T-helper 1 cell (primary cell): ENCODE measurements at places on chromosomes 5 and 9.

DNA sequence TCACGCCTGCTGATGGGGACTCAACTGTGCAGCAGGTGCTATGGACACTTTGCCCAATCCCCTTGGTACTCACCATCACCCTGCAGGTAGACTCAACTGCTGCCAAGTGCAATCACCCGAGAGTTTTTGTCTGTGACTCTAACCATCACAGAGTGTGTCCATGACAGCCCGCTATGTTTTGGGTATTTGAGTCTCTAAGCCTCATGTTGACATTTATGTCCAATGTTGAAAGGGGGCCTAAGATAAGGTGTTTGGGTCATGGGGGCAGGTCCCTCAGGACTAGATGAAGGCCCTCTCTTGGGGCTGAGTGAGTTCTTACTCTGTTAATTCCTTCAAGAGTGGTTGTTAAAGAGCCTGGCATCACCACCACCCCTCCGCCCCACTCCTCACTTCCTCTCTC is 44.1 kb upstream of the GABRP start:
- DNase-seq = no peak

DNA sequence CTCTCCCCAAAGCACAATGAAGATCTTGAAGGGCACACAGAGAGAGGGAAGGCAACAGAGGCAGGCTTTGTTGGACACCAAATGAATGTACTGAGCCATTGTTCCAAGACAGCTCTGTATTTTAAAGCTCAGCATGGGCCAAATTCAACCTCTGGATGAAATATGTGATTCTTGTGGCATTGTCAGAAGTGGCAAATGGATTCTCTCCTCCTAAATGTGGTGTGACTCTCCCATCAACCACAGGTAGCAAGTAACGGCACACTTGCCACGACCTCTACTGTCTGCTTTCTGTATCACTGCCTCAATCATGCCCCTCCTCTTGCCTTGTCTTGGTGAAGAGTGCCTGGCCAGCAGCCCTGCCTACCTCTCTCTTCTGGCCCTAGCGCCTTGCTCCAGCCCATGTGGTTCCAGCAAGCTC is 6.1 kb upstream of the MOB3B start:
- no peak for DNase-seq

GRCh38 chr5:43274435-43275114 is 38.6 kb downstream of the HMGCS1 start:
- no peak for DNase-seq

- no peak for DNase-seq
Observed at GRCh38 chr5:10699987-10700386, 61.0 kb downstream of the DAP start.

- peak; percentile 24 for DNase-seq
Observed at GRCh38 chr9:95048225-95049087, 269.1 kb downstream of the FANCC start.

DNA sequence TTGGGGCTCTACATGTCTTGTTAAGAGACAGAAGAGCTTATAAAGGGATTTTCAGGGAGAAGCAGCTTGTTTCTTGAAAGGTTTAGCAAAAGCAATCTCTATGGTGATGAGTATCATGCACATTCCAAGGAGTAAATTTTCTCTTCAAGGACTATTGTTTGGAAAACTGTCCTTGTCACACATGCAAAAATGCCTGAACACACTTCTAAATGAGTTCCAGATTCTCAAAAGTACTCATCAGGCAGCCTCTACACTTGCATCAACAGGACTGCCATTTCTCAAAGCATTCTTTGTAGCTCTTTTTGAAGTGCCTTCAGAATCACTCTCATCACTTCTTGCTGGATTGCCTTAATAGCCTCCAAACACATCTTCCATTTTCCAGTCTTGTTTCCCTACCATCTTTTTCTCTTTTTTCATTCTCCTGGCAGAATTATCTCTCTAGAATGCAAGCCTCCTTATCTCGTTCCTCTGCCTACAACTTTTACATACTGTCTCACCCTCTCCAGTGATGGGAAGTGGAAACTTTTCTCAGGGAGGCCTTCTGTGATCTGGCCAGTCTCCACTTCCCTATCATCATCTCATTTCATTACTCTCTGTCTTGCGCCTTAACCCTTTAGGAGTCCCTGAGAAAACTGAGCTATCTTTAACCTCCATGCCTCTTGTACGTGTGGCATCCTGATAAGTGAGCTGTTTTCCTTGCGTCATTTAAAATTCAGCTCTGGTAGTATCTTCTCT is 631.5 kb upstream of the TLE4 start:
- no peak for DNase-seq

DNA sequence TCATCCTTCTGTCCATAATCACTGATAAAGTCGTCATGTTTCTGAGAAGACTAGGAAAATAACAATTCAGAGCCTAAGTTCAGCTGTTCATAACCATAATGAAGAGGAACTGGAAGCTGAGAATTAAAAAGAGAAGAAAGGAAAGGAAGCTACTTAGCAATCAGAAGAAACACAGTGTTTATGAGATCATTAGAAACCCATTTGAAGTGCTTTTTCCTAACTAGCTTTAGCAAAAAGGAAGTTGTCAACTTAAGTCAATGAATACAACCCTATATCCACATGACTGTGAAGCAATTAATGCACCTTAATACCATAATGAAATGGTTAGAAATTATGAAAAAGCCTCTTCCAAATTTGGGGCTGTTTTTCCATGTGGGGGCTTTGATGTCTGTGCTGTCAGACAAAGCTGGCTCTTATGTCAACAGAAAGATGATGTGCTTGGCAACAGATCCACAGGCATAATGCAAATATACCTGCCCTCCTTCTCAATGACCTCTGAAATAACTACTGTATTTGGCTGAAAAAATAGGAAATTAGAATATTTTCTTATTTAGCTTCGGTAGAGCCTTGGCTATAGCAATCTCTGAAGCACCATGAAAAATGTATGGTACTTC is 463.5 kb downstream of the RASEF start:
- no peak for DNase-seq

- no peak for DNase-seq
Observed at GRCh38 chr5:32709750-32710549, 1.2 kb upstream of the NPR3 start.

- DNase-seq = no peak
Observed at GRCh38 chr9:131417264-131418142, 23.6 kb downstream of the PRRC2B start.

DNA sequence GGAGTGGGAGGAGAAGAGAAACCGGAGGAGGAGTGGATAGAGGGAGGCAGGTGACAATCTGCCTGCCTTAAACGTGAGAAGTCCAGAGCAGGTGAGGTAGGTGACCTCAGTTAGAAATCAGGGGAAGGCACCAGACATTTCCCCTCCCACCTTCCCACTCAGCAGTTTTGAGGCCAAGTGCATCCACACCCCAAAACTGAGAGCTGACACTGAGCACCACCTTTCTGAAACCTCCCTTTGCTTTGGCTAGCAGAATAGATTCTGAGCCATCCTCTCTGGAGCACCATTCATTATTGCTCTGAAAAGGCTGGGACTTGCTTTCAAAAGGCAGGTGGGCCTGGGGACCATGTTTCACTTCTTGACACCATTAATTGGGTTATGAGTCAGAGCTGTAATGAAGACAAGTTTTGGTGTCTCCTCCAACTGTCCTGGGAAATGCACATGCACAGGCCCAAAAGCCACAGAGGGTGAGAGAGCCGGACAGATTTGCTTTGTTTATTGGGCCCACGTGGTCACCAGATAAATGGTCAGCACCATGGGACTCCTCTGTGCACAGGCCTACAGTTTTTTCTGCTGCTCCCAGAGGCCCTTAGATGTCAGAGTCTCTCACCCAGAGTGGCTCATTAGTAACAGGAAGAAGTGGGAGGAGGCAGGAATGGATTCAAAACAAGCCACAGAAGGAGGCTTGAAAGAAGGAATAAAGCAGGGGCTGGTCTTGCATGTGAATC is 314.7 kb downstream of the TLE1 start:
- no peak for DNase-seq

GRCh38 chr9:101671567-101671966 is 66.9 kb downstream of the GRIN3A start:
- no peak for DNase-seq

DNA sequence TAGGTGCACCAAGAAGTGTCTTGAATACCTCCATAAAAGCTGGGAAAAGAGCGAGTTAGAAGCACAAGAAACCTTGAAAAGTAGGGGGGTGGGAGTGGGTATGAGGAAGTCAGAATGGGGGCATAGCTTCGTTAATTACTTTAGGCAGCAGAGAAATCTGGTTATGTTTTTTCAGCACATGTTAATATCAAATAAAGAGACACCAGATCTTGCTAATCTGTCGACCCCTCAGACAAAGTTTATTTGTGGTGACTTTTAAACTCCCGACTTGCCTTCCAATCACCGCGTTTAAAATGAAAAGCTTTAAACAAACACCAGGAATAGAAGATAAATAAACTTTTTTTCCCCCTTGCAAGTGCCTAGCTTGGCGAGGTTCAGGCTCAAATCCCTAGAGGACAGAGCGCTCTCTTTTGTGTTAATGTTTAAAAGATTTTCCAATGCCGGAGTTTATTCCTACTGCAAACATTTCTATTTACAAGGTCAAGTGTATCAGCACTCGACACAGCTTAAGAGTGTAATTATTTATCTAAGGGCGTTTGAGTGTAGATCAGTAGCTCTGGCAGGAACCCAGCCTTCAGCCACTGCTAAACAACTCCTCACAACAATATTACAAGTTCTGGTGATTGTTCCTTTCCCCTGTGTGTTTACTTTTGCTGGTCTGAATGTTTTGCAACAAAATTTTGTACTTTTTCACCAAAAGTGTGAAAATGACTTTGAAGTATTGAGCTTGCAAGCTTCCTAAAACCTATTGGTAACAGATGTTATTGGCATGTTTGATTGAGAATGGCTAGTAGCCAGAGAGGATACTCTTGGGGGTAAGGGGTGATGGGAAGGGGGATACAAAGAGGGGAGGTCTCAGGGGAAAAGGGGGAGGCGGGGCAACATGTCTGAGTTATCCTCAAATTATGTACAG is 3.8 kb downstream of the GAS1 start:
- no peak for DNase-seq

DNA sequence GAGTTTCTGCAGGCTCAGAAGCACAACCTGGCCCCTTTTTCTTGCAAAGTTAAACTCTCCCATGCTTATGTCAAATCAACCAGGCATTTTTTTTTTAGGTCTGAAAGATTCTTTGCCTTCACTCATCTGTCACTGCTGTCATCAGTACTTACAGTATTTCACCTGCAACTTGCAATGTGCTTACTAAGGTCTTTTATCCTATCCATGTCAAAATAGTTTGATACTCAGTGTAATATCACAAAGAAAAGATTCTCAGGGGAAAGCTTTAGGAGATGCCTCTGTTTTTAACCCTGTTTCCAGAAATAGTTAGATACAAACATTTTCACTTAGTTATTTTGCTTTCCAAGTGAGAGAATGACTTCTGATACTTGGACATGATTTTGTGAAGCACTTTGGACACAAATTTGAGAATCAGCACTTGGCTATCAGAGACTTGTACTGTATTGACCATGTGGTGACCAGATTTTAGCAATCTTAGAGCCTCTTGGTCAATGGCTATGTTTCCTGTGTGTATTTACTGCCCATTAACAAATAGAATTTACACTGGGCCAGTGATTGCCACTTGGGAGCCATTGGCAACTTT is 428.2 kb downstream of the IRX1 start:
- DNase-seq = no peak

- no peak for DNase-seq
Observed at GRCh38 chr9:128162215-128163026, 2.4 kb downstream of the BBLN start.

DNA sequence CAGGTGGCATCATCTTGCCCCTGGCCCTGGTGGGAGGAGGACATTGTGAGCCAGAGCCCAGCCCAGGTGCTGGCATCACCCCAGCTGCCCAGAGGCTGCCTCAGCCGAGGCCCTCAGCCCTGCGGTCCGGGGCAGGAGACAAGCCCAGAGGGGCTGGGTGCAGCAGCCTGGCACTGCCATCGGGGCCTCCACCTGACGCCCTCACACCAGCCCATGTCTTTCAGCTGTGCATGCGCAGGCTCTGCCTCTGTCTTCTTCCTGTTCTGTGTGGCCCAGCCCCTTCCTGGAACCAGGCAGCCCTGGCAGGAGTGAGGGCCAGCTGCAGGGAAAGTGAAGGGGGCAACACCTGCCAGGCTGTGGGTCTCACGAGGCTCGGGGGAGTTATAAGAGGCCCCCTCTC is 4.8 kb upstream of the CEL start:
- DNase-seq = no peak

- DNase-seq = no peak
Observed at GRCh38 chr5:73118391-73118973, 1.9 kb upstream of the TMEM171 start.

DNA sequence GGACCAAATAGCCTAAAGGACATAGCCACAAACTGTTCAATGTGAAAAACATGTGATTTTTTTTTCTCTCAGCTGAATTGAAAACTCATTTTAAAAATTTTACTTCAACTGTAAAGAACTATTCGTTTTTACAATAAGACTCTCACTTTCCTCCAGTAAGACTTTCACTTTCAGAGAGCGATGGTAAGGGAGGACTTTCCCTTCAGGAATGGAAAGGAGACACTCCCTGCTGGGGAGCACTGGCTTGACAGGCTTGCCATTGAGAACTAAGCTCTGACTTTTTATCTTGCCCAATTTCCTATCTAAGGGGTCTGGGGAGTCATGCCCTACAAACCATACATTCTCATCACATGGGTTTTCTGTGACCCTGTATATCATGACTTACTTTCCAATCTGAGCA is 186.7 kb downstream of the CFAP90 start:
- DNase-seq = no peak

DNA sequence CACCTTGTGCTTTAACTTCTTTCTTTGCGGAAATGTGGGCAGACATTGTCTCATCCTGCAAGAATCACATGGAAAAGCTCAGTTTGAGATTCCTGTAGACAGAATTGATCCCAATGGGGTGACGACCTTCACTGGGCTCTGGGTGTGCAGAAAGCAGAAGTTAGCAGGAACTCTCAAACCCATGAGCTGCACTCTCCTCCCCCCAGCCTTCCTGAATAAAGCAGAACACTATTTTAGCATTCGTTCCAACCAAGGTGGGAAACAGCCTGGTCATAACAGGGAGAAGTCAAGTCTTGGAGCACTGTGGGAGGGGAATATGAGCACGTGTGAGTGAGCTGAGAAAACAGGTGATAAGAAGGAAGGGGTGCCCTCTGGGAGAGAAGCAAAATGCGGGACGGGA is 87.4 kb upstream of the FER start:
- no peak for DNase-seq

DNA sequence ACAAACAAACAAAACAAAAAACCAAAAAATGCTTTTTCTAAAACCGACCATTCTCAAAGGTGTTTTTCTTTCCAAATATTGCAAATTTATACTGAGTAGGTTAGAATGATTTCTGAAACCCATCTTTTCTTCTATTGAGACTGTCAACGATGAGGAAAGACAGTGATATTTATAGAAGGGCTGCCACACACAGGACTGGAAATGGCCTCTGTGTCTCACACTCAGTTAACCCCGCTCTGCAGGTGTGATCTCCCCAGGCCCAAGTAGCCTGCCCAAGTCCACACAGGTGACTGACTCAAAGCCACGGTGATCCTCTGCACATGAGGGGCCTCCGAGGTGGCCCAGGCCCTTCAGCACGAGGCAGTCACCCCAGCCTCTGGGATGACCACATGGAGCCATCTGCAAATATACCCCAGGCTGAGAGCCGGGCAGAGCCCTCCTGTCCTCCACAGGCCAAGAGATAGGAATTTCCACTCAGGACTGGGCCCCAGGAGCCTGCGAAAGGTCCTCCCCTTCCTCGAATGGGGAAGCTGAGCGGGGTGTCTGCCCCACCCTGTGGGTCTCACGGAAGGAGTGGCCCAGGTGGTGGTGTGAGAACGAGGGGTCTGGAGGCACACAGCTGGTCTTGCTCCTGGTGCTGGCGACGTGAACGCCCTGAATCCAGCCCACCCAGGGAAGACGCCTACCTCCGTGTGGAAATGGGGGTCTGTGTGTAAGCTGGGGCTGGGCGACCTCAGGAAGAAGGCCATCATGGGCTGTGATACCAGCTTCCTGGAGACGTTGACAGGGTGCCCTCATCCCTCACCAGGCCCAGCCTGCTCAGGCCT is 53.0 kb upstream of the PHYKPL start:
- DNase-seq = no peak
